Astrocyte of the spinal cord (primary cell): ENCODE measurements at places on chromosomes 6 and 20.
A peak's percentile ranks its signal among the peaks of the same experiment; 100 is the strongest.

DNA sequence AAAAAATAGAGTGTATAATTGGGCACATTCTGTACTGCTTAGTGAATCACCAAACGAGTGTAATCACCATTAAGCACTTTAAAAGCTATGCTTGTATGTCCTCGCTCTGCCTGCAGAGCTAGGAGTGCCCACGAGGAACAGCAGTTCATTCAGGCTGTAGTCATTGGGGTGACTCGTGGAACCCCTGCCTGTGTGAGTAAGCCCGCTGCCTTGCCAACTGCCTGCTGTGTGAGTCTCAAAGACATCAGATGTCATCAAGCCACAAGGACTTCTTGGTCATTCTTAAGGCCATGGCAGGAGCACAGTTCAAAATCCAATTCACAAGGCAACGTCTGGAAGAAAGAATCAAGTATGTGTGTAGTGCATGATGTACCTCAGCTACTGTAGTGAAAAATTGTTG, 60.4 kb downstream of the FOXO3 start:
- peak; percentile 89 for DNase-seq

DNA sequence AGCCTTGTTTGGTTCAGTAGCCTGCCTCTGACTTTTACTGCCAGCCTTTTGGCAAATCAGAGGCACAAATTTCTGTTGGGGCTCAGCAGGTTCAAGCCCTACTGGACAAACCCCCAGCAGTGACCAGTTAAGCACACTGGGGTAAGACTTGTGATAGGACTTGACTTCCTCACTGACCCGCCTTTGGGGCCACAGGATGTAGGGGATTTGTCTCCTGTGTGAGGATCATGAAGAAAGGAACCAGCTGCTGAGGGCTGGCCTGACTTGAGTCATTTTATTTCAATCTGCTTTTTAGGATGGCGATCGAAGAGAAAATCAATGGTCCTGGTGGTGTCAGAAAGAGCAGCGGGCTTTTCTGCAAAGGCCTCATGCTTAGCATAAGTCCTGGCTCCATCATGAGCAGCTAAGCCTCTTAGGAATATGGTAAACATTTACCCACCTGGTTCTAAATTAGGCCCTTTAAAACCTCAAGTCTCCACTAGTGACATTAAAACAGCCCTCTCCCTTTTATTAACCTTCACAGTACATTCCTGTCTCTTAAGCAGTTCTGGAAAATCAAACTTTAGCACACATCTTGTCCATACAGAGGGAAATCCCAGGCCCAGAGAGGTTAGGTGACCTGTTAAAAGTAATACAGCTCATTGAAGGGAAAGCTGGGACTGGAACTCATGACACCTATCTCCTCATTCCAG, 16.6 kb downstream of the CHMP4B start:
- DNase-seq: no peak

GRCh38 chr6:32415521-32416019, 8.6 kb upstream of the BTNL2 start:
- peak; percentile 59 for DNase-seq

GRCh38 chr6:46262928-46263706, 92.3 kb upstream of the ENPP5 start:
- no peak for DNase-seq
